ENCODE measurements at places on chromosomes 1 and 21. TPM values are rescaled to one million over a fixed set of nuclear protein-coding genes. Genes with fewer than 3 reads are reported as not detected.

DNA sequence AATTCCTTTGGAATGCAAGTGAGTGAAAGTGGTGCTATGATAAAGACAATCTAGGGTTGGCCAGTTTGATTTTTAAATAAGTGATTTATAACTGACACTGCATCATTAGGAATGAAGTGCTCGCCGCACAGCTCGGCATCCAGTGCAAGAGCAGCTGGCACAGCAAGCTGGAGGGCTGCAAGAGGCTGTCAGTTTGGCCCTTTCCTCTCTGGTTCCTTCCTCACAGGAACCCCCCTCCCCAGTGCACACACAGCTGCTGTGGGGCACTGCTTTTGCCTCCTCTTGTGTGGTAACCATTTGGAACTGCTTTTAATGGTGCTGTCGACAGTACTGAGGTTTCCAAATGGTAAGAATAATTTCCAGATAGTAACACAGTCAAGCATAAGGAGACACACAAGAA lies 10.4 kb upstream of the BCAR3 start:
- H3K27ac ChIP-seq: no peak overlapping the region
- H3K36me3 ChIP-seq: no peaks in the 10 kb centered on the region
- no peaks in the 10 kb centered on the region for H3K27me3 ChIP-seq

The ADORA1 gene
- 2.5 TPM for total RNA-seq

The RPTN gene
- total RNA-seq: not detected

GRCh38 chr1:31939484-31940329 lies 1.5 kb upstream of the PTP4A2 start:
- H3K36me3 ChIP-seq: no peaks in the 10 kb centered on the region
- H3K27ac ChIP-seq: no peak overlapping the region
- no peak for DNase-seq
- no peaks in the 10 kb centered on the region for H3K4me1 ChIP-seq
- no peak overlapping the region for H3K4me3 ChIP-seq

DNA sequence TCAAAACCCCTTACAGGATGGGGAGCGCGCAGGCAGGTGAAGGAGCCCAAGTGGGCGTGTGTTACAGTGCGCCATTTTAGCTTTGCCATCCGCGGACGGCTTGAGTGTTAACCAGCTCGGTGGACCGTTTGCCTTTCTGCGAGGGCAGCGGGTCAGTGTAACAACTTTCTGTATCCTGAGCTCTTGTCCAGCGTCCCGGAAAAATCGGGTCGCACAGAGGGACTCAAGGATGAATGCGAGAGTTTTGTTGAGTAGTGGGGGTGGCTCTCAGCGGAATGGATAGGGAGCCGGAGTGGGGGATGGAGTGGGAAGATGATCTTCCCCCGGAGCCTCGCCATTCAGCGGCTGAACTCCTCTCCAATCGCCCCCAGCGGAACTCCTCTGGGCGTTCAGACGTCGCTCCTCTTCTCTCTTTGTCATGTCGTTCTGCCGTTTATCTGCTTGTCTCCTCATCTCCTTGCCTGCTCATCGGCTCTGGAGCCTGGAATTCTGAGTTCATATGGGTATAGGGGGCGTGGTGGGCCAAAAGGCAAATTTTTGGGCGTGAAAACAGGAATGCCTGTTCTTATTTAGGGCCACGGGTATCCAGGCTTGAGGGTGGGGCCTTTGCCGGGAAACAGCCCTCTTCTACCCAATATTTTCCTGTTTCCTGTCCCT lies 295.4 kb downstream of the CTH start:
- H3K27me3 ChIP-seq: no peaks in the 10 kb centered on the region
- H3K4me1 ChIP-seq: no peaks in the 10 kb centered on the region
- no peak overlapping the region for H3K27ac ChIP-seq
- DNase-seq: no peak

DNA sequence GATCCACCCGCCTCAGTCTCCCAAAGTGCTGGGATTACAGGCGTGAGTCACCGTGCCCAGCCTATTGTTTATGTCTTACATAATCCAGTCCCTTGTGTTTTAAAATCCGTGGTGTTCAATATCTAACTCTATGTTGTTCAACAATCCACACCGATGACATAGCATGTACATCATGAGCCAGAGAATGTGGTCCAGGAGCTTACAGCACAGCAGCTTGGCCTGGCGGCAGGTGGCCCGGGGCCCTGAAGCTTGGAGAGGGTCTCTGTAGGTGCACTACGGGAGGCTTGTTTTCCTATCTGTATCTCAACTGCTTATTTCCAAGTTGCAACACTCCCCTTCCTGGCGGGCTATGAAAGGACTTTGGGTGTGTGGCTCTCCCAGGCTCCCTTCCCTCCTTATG lies 138.4 kb downstream of the ADSS2 start:
- H3K27me3 ChIP-seq: no peaks in the 10 kb centered on the region
- H3K4me1 ChIP-seq: no peaks in the 10 kb centered on the region
- no peak overlapping the region for H3K27ac ChIP-seq
- DNase-seq: no peak
- no peaks in the 10 kb centered on the region for H3K36me3 ChIP-seq

DNA sequence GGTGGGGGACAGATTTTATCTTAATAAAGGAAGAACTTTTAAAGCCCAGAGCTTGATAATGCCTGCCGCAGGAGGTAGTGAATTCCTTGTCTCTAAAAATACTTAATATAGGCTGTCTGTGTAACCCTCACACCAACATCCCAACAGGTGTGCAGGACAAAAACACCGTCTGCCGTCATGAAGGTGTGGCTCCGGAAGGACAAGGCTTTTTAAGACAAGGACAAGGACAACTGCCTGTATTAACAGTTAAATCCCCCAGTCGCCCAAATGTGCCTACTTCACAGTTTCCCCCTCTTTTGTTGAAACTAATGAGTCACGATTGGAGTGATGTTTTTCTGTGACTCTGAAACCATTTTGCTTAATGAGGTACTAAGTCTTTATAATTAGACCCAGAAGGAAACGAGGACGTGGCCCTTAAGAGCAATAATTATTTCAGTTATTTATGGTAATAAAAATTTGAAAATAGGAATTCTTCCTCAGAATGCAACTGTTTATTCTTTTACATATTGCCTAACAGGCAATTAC lies 27.3 kb upstream of the SPATA6 start:
- H3K4me3 ChIP-seq: no peak overlapping the region
- H3K4me1 ChIP-seq: peaks cover 2% of the 10 kb centered on the region
- no peaks in the 10 kb centered on the region for H3K27me3 ChIP-seq
- no peak for DNase-seq
- H3K36me3 ChIP-seq: no peaks in the 10 kb centered on the region
- no peak overlapping the region for H3K27ac ChIP-seq

DNA sequence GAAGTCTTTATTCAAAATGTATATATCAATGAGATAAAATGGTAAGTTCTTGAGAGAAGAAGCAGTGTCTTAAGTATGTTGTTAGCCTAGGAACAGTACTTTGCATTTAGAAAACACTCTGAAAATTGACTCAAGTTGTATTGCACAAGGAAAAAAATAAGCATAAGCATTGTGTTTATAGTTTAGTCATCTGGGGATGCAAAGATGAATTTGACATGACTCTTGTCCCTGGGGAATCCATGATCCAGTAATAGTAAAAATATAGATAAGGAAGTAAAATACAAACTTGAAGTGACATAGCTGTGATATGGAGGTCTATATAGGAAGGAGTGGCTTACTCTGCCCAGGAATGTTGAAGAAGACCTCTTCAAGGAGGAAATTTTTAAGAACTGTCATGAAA lies 185.0 kb upstream of the PTBP2 start:
- no peak overlapping the region for H3K4me3 ChIP-seq
- H3K36me3 ChIP-seq: no peaks in the 10 kb centered on the region
- H3K27me3 ChIP-seq: no peaks in the 10 kb centered on the region
- DNase-seq: no peak
- H3K4me1 ChIP-seq: no peaks in the 10 kb centered on the region

GRCh38 chr1:115090540-115090939 lies 1.2 kb upstream of the TSPAN2 start:
- no peaks in the 10 kb centered on the region for H3K36me3 ChIP-seq
- peak; percentile 73 for DNase-seq
- H3K27me3 ChIP-seq: no peaks in the 10 kb centered on the region

DNA sequence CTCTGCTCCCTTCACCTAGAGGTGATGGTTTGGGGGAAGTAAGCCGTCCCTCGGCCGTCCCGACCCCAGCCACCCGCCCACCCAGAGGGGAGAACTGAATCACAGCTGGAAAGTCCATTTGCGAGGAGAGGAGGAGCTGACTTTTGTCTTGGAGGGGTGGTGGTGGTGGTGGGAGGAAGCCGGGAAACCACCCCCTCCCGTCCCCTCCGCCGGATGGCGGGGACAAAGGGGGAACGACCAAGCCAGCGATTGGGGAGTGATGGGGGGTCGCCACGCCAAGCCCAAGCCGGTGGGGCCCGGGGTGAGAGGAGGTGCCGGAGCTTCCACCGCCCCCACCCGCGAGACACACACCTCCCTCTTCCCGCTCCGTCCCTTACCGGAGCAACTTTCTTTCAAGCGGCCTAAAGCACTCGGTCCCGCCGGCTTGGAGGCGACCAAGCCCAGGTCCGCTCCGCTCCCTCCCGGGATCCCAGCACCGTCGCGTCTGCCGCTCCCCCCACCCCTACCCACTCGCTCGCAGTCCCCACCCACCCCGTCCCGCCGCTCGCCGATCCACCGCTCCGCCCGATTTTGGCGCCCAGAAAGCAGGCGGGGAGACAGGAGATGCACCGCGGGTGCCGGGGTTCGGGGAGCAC lies 540 bp downstream of the ARHGEF2 start:
- H3K27me3 ChIP-seq: no peaks in the 10 kb centered on the region
- DNase-seq: no peak

- H3K27ac ChIP-seq: no peak overlapping the region
- peaks cover 3% of the 10 kb centered on the region for H3K36me3 ChIP-seq
- H3K4me1 ChIP-seq: no peaks in the 10 kb centered on the region
- DNase-seq: peak; percentile 10
- H3K27me3 ChIP-seq: no peaks in the 10 kb centered on the region
- no peak overlapping the region for H3K4me3 ChIP-seq
These were observed 27.9 kb downstream of the RIMS3 start for GRCh38 chr1:40637470-40638007.

- H3K4me1 ChIP-seq: no peaks in the 10 kb centered on the region
- no peak overlapping the region for H3K4me3 ChIP-seq
- no peaks in the 10 kb centered on the region for H3K36me3 ChIP-seq
- no peak for DNase-seq
- H3K27ac ChIP-seq: no peak overlapping the region
These were observed 334.5 kb downstream of the NUF2 start for GRCh38 chr1:163656095-163656759.

DNA sequence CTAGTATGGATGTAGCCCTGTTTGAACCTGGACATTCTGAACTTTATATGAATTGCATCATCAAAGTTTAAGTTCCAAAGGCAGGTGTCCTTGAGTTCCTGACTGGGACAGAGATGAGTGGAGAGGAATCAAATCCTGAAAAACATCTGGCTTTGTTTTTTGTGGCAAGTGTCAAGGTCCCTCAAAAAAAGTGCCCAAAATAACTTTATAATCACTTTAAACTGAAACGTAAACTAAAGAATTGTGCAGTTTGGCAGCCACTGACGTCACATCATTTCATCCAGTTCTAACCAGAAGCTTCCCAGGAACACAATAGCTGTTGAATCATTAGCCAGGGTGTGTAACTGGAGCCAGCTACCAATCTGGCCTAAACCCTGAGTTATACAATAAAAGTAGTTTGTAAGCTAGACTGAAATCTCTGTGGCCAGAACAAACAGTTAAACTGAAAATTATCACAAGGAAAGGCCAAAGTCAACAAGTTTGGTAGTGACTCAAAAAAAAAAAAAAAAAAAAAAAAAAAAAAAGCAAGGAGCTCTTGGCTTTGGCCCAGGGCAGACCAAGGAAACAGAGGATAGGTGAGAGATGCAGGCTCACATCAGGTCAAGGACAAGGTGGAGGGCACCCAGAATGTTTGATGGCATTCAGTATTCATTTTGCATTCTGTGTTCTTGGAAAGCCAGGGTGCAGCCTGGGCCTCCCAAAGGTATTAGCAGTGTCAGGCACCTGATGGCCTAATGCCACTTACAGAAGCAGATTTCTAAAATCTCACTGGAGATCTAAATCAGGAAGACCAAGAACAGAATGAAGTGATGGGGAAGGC lies 74.3 kb downstream of the TNFSF18 start:
- no peaks in the 10 kb centered on the region for H3K27me3 ChIP-seq
- H3K27ac ChIP-seq: no peak overlapping the region
- H3K4me1 ChIP-seq: no peaks in the 10 kb centered on the region
- DNase-seq: no peak
- no peak overlapping the region for H3K4me3 ChIP-seq

GRCh38 chr1:22104865-22105437 lies 37.9 kb downstream of the WNT4 start:
- no peaks in the 10 kb centered on the region for H3K27me3 ChIP-seq
- no peaks in the 10 kb centered on the region for H3K36me3 ChIP-seq
- H3K4me3 ChIP-seq: no peak overlapping the region
- no peak for DNase-seq
- peaks cover 2% of the 10 kb centered on the region for H3K4me1 ChIP-seq

The TNFRSF4 gene
- 3.5 TPM for total RNA-seq

DNA sequence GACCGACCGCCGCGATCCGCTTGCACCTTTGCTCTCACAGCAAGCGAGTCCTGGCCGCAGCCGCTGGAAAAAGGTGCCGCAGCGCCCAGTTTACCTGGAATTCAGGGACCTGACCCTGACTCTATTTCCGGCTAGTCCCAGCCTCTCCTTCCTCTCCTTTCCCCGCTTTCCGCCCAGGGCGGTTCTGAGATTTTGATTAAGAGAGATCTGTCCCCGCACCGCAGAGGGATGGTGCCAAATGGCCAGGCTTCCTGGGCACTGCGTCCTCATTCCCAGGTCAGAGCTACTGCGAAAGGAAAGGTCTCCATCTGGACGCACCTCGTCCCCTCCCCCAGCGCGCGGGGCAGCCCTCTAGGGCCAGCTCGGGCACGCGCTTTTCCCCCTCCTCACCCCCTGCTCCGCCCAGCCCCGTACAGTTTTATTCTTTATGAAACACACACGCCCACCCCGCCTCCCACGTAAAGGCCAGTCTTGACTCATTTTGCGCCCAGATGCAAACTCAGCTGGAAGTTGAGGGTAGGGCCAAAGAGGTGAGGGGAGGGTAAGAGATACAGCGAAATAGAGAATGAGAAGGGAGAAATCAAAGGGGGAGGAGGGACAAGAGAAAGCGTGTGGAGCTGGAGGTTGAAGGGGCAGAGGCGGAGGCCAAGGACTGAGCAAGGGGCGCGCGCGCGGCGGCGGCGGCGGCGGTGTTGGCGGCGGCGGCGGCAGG lies 411.8 kb upstream of the ESRRG start:
- DNase-seq: no peak
- H3K4me1 ChIP-seq: no peaks in the 10 kb centered on the region
- H3K27me3 ChIP-seq: no peaks in the 10 kb centered on the region
- H3K4me3 ChIP-seq: peak overlapping the region; percentile 51
- no peak overlapping the region for H3K27ac ChIP-seq

All from aorta (tissue), 5 donors.